Ascending aorta (tissue), 2 donors: ENCODE measurements at places on chromosomes 1 and 21. TPM values are rescaled to one million over a fixed set of nuclear protein-coding genes. Genes with fewer than 3 reads are reported as not detected.

The IRF6 gene
- total RNA-seq = 7.6 TPM

DNA sequence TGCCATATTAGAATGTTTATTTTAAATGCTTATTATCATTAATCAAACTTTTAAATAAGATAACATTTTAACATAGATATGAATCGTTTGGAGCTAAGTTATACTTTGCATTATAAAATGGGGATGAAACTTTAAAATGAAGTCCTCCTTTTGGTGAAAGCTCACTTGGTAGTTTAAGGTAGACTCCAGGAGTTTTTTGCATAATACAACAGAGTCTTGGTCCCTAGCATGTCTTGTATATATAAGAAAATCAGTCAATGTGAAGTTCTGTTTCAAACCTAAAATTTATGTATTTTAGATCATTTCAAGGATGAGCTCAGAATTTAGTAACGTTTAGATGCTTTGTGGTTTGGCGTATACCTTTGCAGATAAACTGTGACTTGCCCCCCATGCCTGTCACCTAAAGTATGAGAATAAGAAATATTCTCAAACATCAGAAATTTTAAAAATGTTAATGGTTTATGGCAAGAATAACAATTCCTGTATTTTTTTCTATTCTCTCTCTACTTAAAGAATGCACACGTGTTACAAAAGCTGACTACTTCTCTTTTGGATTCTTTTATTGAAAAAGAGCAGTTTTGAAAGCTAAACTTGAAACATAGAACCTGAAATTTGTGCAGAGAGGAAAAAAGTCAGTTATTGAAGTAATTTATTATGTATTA lies 3.8 kb downstream of the NFIA start:
- H3K4me1 ChIP-seq = peaks cover 4% of the 10 kb centered on the region
- no peaks in the 10 kb centered on the region for H3K36me3 ChIP-seq
- DNase-seq = no peak

GRCh38 chr21:42539931-42540343 lies 26.3 kb downstream of the SLC37A1 start:
- no peak overlapping the region for H3K27ac ChIP-seq
- peaks cover 26% of the 10 kb centered on the region for H3K36me3 ChIP-seq
- H3K27me3 ChIP-seq = no peaks in the 10 kb centered on the region
- no peak overlapping the region for H3K4me3 ChIP-seq
- no peak for DNase-seq
- no peaks in the 10 kb centered on the region for H3K4me1 ChIP-seq

DNA sequence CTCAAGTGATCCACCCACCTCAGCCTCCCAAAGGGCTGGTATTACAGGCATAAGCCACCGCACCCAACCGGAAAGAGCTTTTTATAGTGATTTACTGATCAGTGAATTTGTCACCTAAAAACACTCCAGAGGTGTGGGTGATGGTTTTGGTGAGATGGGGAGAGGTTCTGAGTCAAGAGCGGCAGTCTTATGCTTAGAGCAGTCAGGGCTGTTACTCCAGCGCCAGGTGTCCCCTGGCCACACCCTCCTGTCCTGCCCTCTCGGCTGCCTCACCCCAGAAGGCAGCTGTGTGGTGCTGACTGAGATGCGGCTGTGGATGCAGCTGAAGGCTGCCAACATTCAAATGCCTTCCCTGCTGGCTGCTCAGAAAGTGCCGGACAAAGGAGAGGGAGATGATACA lies 94.5 kb upstream of the LPGAT1 start:
- peaks cover 2% of the 10 kb centered on the region for H3K4me1 ChIP-seq
- DNase-seq = no peak
- H3K36me3 ChIP-seq = no peaks in the 10 kb centered on the region
- no peaks in the 10 kb centered on the region for H3K27me3 ChIP-seq
- no peak overlapping the region for H3K4me3 ChIP-seq

DNA sequence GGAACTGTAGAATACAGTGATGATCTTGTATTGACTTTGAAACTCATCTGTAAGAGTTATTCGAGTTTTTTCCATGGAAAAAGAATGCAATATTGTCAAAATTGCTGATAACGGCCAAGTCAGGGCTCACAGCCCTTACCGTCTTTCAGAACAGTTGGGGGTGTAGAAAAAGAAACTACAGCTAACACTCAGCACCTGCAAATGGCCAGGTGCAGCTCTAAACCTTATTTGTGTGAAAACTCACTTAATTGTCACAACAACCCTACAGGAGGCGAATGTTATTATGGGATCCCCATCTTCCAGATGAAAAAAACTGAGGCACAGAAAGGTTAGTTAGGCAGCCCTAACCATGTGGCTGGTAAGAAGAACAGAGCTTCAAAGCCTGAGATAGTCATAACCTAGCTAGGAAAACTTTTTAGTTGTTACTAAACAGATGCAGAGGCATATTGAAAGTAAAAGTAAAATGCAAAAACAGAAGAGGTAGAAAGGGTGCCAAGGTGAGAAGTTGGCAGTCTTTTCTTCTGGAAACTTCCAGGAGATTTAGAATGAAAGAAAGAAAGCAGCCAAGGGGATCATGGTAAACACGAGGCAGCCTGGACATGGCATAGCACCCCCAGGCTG lies 76.4 kb downstream of the DSCAM start:
- no peaks in the 10 kb centered on the region for H3K4me1 ChIP-seq
- DNase-seq = no peak
- no peaks in the 10 kb centered on the region for H3K27me3 ChIP-seq
- H3K36me3 ChIP-seq = no peaks in the 10 kb centered on the region

GRCh38 chr1:1406101-1406820 lies 832 bp downstream of the MRPL20 start:
- H3K27me3 ChIP-seq = no peaks in the 10 kb centered on the region
- peaks cover 25% of the 10 kb centered on the region for H3K4me1 ChIP-seq
- H3K36me3 ChIP-seq = peaks cover 44% of the 10 kb centered on the region
- peak overlapping the region; percentile 68 for H3K4me3 ChIP-seq

- H3K36me3 ChIP-seq = no peaks in the 10 kb centered on the region
- no peak for DNase-seq
- no peaks in the 10 kb centered on the region for H3K4me1 ChIP-seq
- no peak overlapping the region for H3K27ac ChIP-seq
- H3K4me3 ChIP-seq = no peak overlapping the region
Observed at GRCh38 chr1:212133319-212133718, 97.8 kb downstream of the DTL start.

The AMY1B gene
- total RNA-seq = not detected

DNA sequence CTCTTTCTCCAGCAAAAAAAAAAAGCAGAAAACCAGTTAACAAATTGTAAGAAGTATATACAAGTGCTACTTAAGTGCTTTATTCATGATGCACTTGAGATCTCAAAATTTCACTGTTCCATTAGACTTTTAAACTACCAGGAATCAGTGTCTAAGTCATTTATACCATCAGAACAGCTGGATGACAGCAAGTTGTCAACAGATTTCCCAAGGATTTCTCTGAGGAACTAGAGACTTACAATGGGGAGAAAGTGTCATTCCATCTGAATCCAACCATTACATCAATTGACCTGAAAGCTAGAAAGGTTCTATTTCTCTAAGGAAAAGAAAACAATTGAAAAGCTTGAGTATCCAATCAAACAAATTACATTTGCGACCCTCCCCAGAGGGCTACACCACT lies 43.8 kb downstream of the USH2A start:
- H3K36me3 ChIP-seq = no peaks in the 10 kb centered on the region
- no peak overlapping the region for H3K27ac ChIP-seq
- DNase-seq = no peak
- H3K4me3 ChIP-seq = no peak overlapping the region
- H3K27me3 ChIP-seq = no peaks in the 10 kb centered on the region

DNA sequence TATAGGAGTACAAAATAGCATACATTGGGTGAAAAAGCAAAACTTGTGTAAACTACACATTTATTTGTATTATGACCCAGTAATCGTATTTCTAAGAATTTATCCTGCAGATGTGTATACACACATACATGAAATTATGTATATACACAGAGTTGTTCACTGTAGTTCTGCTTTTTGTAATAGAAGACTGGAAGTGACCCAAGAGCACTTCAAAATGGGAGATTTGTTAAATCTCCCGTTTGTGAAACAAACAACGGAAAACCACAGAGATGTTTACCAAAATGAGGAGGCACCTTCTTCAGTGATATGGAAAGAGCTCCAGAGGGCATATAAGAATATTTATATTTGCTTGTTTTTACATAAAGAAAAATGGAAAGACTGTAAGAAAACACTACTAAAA lies 18.0 kb upstream of the MNDA start:
- H3K27me3 ChIP-seq = no peaks in the 10 kb centered on the region
- H3K36me3 ChIP-seq = no peaks in the 10 kb centered on the region
- DNase-seq = no peak
- no peak overlapping the region for H3K4me3 ChIP-seq
- no peak overlapping the region for H3K27ac ChIP-seq
- no peaks in the 10 kb centered on the region for H3K4me1 ChIP-seq

DNA sequence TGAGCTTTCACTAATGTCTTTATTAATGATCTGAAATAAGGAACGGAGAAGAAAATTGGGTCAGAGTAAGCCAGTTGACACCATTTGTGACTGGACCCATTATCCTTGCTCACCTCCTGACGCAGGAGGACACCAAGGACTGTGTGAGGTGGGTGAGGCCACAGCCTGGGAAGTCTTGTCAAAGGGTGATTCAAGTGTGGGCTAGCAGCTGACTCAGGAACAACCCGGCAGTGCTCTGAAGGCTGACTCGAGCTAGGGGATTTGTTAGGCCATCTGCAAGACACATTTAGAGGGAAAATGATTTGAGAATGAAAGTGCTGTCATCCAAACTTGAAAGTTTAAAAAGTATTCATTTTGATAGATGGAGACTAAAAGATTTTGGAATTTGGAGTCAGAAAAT lies 21.2 kb downstream of the PRRX1 start:
- H3K36me3 ChIP-seq = no peaks in the 10 kb centered on the region
- no peaks in the 10 kb centered on the region for H3K27me3 ChIP-seq
- H3K4me3 ChIP-seq = no peak overlapping the region

The LCE2C gene
- not detected for total RNA-seq

- H3K36me3 ChIP-seq = no peaks in the 10 kb centered on the region
- no peak overlapping the region for H3K27ac ChIP-seq
- no peak overlapping the region for H3K4me3 ChIP-seq
- DNase-seq = no peak
Observed at GRCh38 chr1:99139876-99140275, 124.4 kb upstream of the PLPPR4 start.

The ROR1 gene
- 115 TPM for total RNA-seq

The UTS2 gene
- total RNA-seq = not detected

GRCh38 chr1:115755456-115756370 lies 12.8 kb downstream of the CASQ2 start:
- H3K4me1 ChIP-seq = peaks cover 5% of the 10 kb centered on the region
- H3K27me3 ChIP-seq = no peaks in the 10 kb centered on the region
- no peak overlapping the region for H3K27ac ChIP-seq
- no peak for DNase-seq
- no peaks in the 10 kb centered on the region for H3K36me3 ChIP-seq

The C1orf210 gene
- total RNA-seq = not detected

GRCh38 chr1:64039390-64039926 lies 164.0 kb upstream of the UBE2U start:
- H3K4me1 ChIP-seq = peaks cover 63% of the 10 kb centered on the region
- peak; percentile 87 for DNase-seq
- no peak overlapping the region for H3K4me3 ChIP-seq
- no peaks in the 10 kb centered on the region for H3K27me3 ChIP-seq
- H3K27ac ChIP-seq = peak overlapping the region; percentile 85
- no peaks in the 10 kb centered on the region for H3K36me3 ChIP-seq
